ENCODE measurements at places on chromosomes 11 and 22.

- DNase-seq: no peak
- no peak overlapping the region for H3K27ac ChIP-seq
- no peaks in the 10 kb centered on the region for H3K4me1 ChIP-seq
- no peak overlapping the region for H3K4me3 ChIP-seq
- H3K36me3 ChIP-seq: no peaks in the 10 kb centered on the region
These were observed 65.6 kb downstream of the INSC start for GRCh38 chr11:15180212-15180792.

DNA sequence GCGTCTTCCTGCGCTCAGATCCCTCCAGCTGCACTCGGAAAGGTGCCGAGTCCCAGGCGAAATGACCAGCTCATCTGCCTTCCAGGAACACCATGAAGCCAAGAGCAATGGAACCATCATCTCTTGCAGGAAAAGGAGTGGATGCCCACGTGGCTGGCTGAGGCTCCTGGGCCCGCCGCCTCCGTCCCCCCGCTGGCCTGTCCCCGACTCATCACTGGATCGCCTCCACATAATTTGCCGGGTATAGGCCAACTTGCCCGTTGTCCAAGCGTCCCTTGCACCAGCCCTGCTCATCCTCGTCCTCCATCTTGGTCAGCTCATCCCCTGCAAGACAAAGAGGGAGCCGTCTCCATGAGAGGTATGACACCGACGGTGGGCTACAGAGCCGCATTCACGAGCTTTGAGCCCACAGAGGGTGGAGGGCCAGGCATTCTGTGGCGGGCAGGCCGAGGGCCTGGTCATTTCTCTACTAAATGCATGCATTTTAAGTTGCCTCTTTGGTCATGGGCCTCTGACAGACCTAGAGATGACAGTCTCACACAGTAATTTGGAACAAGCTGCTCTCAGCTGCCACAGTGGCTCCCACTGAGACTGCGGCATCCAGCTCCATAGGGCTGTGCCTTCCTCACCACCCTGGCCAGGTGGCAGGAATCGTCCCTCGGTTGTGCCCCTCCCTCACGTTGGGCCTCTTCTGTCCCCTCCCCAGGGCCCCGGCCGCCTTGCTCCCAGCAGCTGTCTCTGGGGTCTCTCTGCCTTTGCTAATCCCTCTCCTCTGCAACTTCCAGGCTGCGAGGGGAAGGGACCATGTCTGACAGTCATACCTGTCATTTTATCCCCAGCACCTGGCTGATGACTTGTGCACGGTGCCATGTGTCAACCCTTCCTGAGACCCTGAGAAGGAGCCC lies 14.3 kb upstream of the ARFGAP3 start:
- peaks cover 37% of the 10 kb centered on the region for H3K36me3 ChIP-seq
- H3K27ac ChIP-seq: no peak overlapping the region
- no peak overlapping the region for H3K4me3 ChIP-seq
- H3K4me1 ChIP-seq: no peaks in the 10 kb centered on the region

- no peak overlapping the region for H3K27ac ChIP-seq
- H3K36me3 ChIP-seq: no peaks in the 10 kb centered on the region
- no peak overlapping the region for H3K4me3 ChIP-seq
These were observed 388.3 kb downstream of the TENM4 start for GRCh38 chr11:79052544-79052943.

- H3K4me1 ChIP-seq: no peaks in the 10 kb centered on the region
- H3K4me3 ChIP-seq: no peak overlapping the region
- DNase-seq: no peak
These were observed 149.1 kb downstream of the LARGE1 start for GRCh38 chr22:33771136-33771535.

- H3K4me3 ChIP-seq: no peak overlapping the region
- no peak overlapping the region for H3K27ac ChIP-seq
- H3K4me1 ChIP-seq: peaks cover 3% of the 10 kb centered on the region
- H3K27me3 ChIP-seq: no peaks in the 10 kb centered on the region
- H3K36me3 ChIP-seq: no peaks in the 10 kb centered on the region
- DNase-seq: no peak
These were observed 102.9 kb downstream of the USP35 start for GRCh38 chr11:78291503-78292108.

DNA sequence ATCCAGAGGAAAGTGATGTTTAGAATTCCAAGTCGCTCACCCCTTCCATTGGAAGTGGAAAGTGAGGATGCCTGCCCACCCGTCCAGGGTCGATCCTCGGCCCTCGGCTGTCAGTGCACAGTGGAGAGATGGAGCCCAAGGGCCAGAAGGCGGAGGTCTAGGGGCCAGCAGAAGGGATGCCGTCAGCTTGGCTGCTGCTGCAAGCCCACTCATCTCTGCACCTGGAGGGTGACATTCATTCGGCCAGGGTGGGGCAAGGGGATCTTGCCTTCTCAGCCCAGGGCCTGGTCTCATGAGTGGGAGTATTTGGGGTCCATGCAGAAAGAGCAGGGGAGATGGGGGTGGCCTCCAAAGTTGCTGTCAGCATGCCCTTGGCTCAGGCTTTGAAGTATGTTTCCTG lies 30.7 kb downstream of the LINC01488 start:
- H3K4me3 ChIP-seq: no peak overlapping the region
- H3K4me1 ChIP-seq: no peaks in the 10 kb centered on the region
- H3K36me3 ChIP-seq: no peaks in the 10 kb centered on the region
- H3K27ac ChIP-seq: no peak overlapping the region
- H3K27me3 ChIP-seq: no peaks in the 10 kb centered on the region

- peak overlapping the region; percentile 95 for H3K4me3 ChIP-seq
- no peaks in the 10 kb centered on the region for H3K27me3 ChIP-seq
- H3K27ac ChIP-seq: peak overlapping the region; percentile 100
- DNase-seq: peak; percentile 61
- peaks cover 4% of the 10 kb centered on the region for H3K36me3 ChIP-seq
These were observed 1.1 kb downstream of the EIF4G2 start for GRCh38 chr11:10807493-10808234.

DNA sequence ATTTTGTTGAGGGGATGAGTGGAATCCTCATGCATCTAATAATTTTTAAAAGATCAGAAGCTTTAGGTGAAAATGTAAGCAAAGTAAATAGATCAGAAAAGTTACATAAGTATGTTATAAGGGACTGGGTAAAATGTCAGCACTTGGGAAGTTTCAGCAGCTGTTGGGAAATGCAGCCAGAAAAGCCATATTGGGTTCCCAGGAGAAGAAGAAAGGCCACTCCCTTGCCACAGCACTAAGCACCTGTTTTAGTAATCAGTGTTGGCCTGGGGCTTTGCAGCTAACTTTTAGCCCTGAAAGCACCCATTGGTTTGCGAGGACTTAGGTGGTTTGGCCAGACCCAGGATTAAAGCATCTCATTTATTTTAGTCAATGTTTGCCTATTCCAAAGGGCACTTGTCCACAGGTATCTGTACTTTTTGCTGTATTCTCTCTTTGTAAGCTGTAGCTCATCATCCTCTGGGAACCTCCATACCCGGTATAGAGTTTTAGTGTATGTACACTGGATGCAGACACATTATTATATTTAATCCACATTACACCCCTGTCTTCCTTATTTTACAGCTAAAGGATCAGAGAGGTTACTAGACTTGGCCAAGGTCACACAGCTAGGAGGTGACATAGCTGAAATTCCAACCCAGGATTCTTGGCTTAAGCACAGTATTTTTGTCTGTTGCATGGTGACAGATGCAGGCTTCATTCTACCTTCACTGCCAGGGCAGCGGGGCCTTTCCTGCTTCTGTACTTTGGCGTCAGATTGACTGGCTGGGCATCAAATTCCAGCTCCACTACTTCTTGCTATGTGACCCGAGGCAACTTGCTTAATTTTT lies 127.7 kb upstream of the SESN3 start:
- no peaks in the 10 kb centered on the region for H3K27me3 ChIP-seq
- no peak overlapping the region for H3K4me3 ChIP-seq

DNA sequence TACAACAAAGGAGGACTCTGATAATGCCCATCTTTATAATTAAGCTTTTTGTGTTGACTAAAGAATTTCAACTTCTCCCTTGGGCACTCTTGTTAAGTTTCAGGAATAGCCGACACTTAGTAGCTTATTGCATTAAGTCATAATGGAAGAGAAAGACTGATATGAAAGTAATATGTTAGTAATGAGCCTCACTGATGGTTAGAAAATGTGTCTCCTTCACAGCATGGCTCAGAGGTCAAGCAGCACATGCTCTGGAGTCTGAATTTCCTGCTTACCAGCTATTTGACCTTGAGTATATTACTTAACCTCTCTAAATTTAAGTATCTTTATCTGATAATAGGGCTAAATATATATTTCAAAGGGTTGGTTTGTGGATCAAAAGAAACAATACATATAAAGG lies 39.0 kb downstream of the PDGFD start:
- no peak overlapping the region for H3K27ac ChIP-seq
- no peaks in the 10 kb centered on the region for H3K36me3 ChIP-seq
- no peaks in the 10 kb centered on the region for H3K4me1 ChIP-seq
- no peak overlapping the region for H3K4me3 ChIP-seq
- no peaks in the 10 kb centered on the region for H3K27me3 ChIP-seq
- DNase-seq: no peak

DNA sequence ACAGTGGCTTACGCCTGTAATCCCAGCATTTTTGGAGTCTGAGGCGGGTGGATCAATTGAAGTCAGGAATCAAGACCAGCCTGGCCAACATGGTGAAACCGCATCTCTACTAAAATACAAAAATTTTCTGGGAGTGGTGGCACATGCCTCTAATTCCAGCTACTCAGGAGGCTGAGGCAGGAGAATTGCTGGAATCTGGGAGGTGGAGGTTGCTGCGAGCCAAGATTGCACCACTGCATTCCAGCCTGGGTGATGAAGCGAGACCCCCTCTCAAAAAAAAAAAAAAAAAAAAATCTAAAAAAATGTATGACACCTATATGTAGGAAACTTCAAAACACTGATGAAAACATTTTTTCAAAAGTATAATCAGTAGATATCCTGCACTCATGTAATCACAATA lies 242.7 kb upstream of the CHORDC1 start:
- DNase-seq: no peak
- H3K4me1 ChIP-seq: no peaks in the 10 kb centered on the region
- H3K27ac ChIP-seq: no peak overlapping the region
- H3K4me3 ChIP-seq: no peak overlapping the region
- H3K27me3 ChIP-seq: no peaks in the 10 kb centered on the region
- H3K36me3 ChIP-seq: no peaks in the 10 kb centered on the region

DNA sequence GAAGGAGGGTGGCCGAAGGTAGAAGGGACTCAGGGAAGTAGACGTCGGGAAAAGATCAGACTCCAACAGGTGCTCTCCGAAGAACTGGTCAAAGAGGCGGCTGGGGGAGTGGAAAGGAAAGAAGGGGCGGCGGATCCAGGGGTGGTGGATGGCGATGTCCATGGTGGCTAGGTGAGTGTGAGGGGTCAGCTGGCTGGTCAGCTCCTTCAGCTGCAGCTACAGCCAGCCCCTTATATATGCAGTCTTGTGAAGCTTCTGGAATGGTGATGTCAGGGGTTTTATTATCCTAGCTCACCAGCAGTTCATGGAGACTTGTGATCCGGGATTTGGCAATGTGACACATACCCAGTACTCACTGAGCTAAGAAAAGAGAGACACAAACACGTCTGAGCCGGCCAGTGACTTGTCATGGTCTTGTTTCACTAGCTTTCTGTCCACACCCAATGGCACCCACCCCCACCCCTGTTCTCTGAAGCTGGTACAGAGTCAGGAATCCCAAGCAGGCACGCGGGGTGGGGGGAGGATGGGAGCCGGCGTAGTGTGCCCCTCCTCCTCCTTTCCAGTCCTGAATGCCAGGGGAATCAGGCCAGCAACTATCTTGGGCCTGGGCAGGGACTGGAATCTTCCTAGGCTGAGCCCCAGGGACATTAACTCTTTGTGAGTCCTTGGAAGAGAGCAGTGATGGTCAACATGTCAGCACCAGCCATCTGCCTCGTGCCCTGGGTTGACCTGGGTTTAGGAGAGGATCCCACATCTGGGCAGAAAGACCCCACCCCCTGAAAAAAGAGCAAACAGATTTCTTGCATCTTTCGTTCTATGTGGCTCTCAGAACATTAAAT lies at the start of gene CRYAB:
CRYAB (minus strand) TSS at position 208 of the 839 bp plus-strand sequence; CDS start at position 162, 46 bp downstream.
- peak; percentile 68 for DNase-seq
- no peaks in the 10 kb centered on the region for H3K36me3 ChIP-seq
- no peaks in the 10 kb centered on the region for H3K27me3 ChIP-seq
- H3K27ac ChIP-seq: peak within 1 kb of the TSS; percentile 86
- peak within 1 kb of the TSS; percentile 27 for H3K4me3 ChIP-seq
- H3K4me1 ChIP-seq: no peaks in the 10 kb centered on the region

GRCh38 chr22:46303347-46303965 lies 6.8 kb downstream of the GTSE1 start:
- no peaks in the 10 kb centered on the region for H3K27me3 ChIP-seq
- H3K4me3 ChIP-seq: no peak overlapping the region
- H3K27ac ChIP-seq: no peak overlapping the region
- no peak for DNase-seq
- no peaks in the 10 kb centered on the region for H3K36me3 ChIP-seq
- H3K4me1 ChIP-seq: no peaks in the 10 kb centered on the region

DNA sequence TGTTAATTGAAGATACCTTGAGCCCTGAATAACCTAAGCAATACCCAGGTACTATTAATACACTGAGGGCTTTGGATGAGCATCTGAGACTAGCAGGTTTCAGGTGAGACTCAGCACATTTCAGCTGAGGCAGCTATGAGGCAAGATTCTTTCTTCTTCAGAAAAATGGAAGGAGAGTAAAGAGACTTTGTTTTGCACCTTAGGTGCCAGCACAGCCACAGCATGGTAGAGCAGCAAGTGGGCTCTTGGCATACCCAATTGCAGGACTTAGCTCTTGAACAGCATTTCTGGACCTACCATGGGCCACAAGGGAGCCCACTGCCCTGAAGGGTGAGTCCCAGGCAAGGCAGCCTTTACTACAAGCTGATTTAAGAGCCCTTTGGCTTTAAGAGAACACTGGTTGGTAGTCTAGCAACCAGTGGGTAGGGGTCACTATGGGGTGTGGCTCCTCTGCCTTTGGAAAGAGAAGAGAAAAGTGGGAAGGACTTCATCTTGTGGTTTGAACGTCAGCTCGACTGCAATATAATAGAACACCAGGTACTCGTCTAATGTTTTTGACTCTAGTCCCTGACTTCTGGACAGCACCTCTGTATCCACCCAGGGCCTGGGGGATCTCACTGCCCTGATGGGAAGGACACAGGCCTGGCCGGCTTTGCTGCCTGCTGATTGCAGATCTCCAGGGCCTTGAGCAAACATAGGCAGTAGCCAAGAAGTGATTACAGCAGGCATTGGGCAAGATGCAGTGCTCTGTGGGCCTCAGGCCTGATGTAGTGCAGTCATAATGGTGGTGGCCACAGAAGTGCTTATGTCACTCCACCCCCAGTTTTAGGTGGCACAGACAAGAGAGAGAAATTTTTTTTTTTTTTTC lies 73.3 kb downstream of the GLYATL1 start:
- H3K4me1 ChIP-seq: no peaks in the 10 kb centered on the region
- no peaks in the 10 kb centered on the region for H3K27me3 ChIP-seq
- no peak overlapping the region for H3K27ac ChIP-seq
- no peak overlapping the region for H3K4me3 ChIP-seq

GRCh38 chr11:15289723-15290122 lies 175.0 kb downstream of the INSC start:
- H3K27ac ChIP-seq: no peak overlapping the region
- DNase-seq: no peak
- no peak overlapping the region for H3K4me3 ChIP-seq
- H3K27me3 ChIP-seq: no peaks in the 10 kb centered on the region

GRCh38 chr11:100695911-100696310 lies 8.8 kb downstream of the ARHGAP42 start:
- no peak for DNase-seq
- H3K4me1 ChIP-seq: no peaks in the 10 kb centered on the region
- H3K27me3 ChIP-seq: no peaks in the 10 kb centered on the region
- H3K4me3 ChIP-seq: no peak overlapping the region
